ENCODE measurements at places on chromosomes 3 and 15.
A peak's percentile ranks its signal among the peaks of the same experiment; 100 is the strongest.

DNA sequence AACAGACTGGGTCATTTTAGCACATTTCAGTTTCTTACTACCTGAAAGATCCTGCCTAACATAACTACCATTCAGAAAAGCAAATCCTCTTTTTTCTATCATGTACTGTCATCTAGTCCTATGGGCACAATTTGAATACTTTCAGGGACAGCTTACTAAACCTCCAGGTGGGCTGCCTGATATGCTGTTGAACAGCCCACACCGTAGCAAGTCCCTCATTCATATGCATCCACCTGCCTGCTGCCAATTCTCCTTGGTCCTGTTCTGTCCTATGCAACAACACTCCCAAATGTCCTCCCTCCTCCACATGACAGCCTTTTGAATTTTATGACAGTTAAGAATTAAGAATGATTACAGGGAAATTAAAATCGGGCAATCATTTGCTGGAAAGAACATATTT is 137.9 kb downstream of the KCNAB1 start:
- no peak for DNase-seq

- no peak for DNase-seq
Observed at GRCh38 chr3:122516846-122517360, 2.2 kb upstream of the KPNA1 start.

GRCh38 chr15:79828447-79828846 is 68.4 kb downstream of the MTHFS start:
- no peak for DNase-seq

DNA sequence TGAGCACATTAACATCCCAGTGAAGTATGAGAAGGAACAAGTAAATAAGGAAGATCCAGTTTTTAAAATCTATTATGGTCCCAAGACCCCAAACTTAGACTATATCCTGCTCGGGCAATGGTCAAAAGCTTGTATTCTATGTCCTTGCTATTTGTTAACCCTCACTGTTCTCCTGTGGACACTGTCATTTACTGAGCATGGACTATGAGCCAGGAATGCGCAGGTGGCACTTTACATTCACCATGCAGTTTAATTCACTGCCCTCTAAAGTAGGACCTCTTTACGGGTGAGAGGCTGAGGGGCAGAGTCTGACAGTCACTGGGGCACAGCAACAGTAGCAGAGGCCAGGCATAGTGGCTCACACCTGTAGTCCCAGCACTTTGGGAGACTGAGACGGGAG is 28.6 kb downstream of the SPATA12 start:
- DNase-seq = no peak

- DNase-seq = no peak
Observed at GRCh38 chr3:101069901-101070798, 76.9 kb upstream of the ABI3BP start.

DNA sequence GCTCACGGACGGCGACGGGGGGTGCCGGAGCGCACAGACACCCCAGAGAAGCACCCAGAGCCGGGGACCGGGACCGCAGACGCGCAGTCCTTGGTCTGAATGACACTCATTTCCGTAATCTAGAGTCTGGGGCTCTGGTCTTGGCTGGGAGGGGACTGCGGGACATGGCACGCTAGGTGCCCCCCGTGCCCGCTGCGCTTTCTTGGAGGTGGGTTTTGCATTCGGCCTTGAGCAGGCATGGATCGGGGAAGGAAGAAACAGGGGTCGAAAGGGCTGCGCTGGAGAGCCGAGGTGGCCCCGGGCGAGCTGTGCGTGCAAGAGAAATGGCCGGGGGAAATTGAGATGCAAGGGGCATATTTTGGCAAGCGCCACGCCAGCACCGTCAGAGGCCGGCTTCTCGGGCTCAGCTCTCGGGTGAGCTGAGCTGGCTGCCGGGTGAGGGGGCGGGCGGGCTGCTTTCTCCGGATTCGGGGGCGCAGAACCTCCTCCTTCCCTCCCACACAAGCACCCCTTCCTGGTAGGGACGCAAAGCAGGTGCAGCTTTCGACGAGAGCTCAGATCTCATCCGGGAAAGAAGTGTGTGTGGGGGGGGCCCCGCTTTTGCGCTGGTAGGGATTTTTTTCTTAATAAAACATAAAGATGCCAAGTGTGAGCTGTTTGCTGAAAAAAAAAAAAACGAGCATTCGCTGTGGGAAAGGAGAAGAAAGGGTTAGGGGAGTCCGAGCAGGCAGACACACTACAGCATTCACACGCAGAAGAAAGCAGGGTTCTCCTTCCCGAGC is 963 bp upstream of the NTRK3 start:
- DNase-seq = peak; percentile 77

DNA sequence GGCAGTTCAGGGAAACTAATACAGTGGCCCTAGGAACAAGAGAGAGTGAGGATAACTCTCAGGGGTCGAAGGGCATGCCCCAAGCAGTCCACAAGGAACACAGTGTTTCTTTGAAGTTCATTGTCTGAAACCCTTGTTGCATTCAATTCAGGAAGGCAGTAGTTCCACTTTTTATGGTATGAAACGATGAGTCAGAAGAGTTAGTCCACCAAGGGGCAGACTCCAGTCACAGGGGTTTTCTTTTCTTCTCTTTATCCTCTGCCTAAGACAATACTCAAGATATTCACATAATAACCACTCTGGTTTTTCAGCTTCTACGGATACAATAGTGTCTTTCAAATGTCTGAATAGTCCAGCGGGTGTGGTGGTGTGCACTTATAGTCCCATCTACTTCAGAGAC is 23.7 kb upstream of the TICRR start:
- DNase-seq = no peak

DNA sequence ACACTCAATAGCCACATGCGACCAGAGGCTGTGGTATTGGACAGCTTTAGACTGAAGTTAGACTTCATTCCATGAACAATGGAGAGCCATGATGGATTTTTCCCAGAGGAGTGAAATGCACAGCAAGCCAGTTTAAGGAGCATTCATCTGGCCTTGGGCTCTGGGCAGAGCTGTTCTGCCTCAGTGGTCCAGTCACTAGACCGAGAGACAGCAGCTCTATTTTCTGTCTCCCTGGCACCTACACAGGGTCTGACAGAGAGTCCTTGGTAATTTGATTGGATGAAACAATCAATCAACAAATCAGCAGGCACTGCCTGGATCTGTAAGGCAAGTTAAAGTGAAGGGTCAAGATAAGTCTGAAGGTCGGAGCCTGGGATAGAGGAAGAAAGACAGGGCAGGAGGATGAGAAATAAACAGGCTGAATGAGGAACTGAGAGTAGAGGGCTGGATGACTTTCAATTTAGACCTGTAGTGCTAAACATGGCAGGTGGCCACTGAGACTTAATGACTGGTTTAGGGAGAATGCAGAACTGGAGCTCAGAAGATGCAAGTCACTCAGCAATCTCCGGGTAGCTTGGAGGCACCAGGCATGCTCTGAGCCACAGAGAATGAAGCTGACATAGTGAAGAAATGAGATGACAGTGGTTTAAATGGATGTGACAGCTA is 98.5 kb upstream of the SLC25A36 start:
- no peak for DNase-seq

- DNase-seq = no peak
Observed at GRCh38 chr15:89105147-89105546, 16.9 kb downstream of the ABHD2 start.

DNA sequence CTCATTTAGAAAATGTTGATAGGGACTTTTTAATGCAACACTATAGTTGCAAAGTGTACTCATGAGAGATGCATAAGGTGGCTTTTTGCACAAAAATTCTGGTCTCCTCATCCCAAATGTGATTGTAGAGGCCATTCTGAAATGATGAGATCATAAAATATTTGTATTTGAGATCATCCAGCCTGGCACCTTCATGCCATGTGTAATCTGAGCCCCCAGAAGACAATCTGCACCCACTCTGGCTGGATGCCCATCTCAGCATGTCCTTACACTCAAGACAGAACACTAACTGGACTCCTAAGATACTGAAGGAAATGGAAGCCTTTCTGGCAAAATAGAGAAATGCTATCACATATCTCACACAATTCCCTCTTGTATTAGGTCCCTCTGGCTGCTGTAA is 49.2 kb downstream of the SLC7A14 start:
- no peak for DNase-seq

- DNase-seq = peak; percentile 5
Observed at GRCh38 chr3:177724020-177724638, 526.8 kb upstream of the TBL1XR1 start.

GRCh38 chr3:183688874-183689273 is 8.7 kb upstream of the YEATS2 start:
- no peak for DNase-seq

GRCh38 chr15:91855241-91855640 is 1.7 kb downstream of the SLCO3A1 start:
- DNase-seq = no peak

Measured in caudate nucleus (tissue), 63 donors.